CD4-positive, alpha-beta T cell treated with Interleukin-4 for 1 hour (primary cell): ENCODE measurements at places on chromosomes 11 and 22.

DNA sequence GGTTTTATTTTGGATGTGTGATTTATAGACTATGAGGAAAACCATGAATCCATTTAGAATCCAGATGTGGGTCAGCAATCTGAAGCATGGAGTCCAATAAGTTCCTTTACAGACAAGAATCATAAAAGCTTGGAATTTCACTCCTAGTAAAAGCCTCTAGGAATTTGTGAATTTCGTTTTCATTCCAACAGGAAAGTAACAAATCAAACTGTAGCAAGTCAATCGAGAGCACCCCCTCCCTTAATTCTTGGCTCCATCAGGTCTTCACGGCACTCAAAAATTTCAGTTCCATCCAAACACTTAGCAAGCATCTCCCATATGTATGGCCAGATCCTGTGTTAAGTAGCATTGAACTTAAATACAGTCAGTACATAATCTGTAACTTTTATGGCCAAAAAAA, 143.6 kb upstream of the POU2AF2 start:
- no peak for DNase-seq

DNA sequence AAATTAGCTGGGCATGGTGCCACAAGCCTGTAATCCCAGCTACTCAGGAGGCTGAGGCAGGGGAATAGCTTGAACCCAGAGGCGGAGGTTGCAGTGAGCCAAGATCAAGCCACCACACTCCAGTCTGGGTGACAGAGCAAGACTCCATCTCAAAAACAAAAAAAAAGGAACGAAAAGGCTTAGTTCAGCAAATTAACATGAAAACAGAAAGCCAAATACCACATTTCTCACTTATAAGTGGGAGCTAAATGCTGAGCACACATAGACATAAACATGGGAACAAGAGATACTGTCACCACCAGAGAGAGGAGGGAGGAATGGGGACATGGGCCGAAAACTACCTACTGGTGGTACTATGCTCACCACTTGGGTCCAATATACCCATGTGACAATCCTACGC, 38.6 kb downstream of the SCGB1A1 start:
- no peak for DNase-seq

- DNase-seq = no peak
These were observed 156.8 kb downstream of the MYO18B start for GRCh38 chr22:25898707-25899365.

GRCh38 chr22:43897751-43898261, 6.0 kb upstream of the PNPLA5 start:
- DNase-seq = no peak

- DNase-seq = no peak
These were observed 376.2 kb upstream of the LARGE1 start for GRCh38 chr22:34296461-34296860.

DNA sequence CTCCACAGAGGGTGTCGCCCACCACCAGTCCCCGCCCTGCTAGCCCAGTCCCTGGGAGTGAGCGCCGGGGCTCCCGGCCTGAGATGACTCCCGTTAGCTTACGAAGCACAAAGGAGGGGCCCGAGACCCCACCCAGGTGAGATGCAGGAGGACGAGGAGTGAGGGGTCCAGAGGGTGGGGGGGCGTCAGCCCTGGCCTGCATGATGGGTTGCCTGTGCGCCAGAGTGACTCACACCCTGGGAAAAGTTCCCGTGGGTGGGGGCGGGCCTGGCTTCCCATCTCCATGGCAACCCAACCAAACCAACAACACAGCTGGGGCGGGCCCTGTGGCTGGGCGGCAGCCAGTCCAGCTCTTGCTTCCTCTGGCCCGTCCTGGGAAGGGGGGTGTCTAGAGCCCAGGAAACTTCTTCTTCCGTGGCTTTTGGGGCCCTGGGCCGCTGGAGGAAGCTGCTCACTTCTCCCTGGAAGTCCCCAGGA, 4.5 kb downstream of the GAS2L1 start:
- peak; percentile 89 for DNase-seq

DNA sequence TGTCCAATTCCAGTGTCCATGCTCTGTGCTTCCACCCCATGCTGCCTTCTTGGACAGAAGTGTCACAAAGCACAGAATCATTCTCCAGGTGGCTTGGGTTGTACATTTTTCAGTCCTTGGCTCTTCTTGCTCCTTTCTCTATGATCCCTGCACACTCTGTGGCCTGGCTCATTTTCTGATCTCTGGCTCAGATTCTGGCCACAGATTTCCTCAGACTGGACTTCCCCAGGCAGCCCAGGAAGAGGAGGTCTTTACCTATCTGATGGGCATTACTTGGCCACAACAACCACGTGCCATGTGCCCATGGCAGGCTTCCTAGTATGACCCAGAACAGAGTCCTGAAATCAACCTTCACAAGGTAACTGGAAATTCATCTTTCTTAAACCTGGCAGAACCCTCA, 27.2 kb downstream of the SYTL2 start:
- DNase-seq = no peak

GRCh38 chr11:123330071-123330470, 100.0 kb upstream of the GRAMD1B start:
- no peak for DNase-seq

- DNase-seq = no peak
These were observed 24.0 kb downstream of the SWAP70 start for GRCh38 chr11:9687711-9688477.

DNA sequence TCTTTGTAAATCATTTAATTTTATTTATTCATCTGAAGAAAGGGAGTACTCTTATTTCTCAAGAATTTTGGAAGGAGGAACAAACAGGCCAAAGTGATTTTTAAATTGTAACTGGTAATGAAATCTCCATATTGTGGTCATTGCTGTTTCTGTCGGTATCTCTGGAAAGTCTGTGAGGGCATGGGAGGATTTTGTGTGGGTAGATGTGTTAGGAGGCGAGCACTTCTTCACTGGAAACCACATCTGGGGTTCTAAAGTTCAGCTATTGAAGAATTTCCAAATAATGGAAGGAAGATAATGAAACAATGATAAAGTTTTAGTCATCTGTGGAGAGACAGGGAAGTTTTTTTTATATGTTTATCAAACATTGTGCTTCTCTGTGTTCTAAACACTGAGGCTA, 6.6 kb downstream of the TRIM34 start:
- DNase-seq = no peak

- no peak for DNase-seq
These were observed 276.2 kb downstream of the BLID start for GRCh38 chr11:121839781-121840180.

DNA sequence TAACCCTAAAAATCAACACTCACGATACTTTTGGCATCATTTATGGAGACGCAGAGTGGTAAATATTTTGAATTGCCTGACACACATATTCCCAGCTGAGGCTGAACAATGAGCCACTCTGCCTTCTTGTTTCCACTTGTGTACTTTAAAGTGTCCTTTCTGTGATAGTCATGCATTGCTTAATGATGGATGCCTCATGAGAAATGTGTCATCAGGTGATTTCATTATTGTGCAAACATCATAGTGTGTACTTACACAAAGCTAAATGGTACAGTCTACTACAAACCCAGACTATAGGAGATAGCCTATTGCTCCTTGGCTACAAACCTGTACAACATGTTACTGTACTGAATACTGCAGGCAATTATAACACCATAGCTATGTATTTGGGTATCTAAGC, 44.2 kb downstream of the MRE11 start:
- no peak for DNase-seq

DNA sequence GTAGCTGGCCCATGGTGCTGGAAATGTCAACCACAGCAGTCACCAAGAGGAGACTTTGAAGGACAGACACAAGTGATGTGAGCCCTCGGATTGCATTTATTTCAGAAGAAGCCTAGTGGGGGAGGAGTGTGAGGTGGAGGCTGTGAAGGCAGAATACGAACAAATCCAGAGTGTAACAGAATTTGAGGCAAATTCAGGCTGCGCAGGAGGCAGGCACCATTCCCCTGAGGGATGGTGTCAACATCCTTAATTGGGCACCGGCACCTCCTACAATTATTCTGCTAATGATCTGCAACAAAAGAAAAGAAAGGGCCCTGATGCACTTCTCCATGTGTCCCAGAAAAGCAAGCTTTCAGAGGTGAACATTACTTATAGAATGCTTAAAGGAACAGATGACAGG, 32.2 kb downstream of the CWC15 start:
- no peak for DNase-seq

GRCh38 chr11:124868331-124869274, 3.4 kb downstream of the ROBO3 start:
- DNase-seq = no peak

DNA sequence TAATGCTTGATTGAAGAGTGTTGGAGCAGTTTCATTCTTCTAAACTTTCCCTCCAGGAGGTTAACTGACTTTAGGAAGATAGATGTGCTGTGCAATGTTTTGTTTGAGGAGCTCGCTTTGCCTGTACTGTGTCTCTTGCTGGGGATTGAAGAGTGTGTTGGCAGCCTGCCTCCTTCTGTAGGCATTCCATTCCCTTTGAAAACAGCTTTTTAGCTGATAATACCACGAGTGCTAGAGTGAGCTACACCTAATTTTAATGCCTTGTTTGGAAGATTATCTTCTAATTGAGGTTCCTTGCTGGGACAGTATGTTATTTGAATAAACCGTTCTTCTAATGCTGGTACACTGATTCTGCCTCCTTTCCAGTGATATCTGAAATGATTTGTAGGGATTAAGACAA, 7.2 kb downstream of the DDX10 start:
- DNase-seq = no peak

DNA sequence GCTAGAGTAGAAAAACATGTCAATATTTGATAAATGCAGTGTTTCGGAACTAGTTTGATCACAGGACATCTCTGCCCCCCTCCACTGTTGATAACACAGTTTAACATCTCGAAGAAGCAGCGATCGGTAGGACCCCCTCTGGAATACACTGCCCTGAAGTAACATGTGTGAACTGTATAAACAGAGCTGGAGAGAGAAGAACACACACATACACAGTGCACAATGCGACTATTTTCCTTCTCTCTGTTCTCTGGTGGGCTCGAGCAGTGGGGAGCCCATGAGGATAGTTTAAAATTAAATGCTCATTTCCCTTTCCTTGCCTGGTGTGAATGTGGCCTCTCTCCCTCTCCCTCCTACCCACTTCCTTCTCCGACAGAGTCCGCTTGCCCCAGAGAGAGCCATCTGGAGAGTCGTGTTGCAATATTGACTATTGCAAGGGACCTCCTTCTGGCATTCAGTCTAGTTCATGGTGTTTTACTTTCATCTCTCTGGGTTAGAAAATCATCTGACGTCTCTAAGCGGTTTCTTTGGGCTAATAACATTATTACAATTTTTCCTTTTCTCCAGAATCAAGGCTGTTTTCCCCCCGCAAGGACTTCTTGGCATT, 51.6 kb upstream of the BARX2 start:
- peak; percentile 34 for DNase-seq

DNA sequence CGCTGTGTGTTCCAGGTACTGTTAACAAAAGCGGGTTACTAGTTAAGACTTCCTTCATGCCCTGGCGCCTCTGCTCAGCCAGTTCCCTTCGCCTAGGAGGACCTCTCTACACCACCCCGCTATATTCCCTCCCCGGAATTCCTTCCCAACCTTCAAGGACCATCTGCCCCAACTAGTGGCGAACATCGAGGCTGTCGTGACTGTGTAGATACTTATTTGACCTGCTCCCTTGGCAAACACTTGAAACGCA, 450 bp upstream of the BCL2L13 start:
- no peak for DNase-seq

DNA sequence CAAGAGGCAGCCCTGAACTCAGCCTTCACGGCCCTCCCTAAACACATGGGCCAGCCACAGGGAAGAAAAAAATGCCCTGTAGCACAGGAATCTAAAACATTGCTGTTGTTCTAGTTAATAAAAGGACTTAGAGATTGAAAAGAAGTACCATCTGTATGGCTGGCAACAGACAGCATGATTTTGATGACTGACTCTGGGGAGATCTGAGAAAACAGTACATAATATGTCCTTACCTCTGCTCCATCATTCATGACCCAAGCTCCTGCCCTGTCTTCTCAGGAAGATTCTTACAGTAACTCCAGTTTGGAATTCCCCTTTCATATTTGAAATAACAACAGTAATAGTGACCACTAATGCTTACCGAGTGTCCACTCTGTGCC, 244.2 kb downstream of the ETS1 start:
- no peak for DNase-seq

DNA sequence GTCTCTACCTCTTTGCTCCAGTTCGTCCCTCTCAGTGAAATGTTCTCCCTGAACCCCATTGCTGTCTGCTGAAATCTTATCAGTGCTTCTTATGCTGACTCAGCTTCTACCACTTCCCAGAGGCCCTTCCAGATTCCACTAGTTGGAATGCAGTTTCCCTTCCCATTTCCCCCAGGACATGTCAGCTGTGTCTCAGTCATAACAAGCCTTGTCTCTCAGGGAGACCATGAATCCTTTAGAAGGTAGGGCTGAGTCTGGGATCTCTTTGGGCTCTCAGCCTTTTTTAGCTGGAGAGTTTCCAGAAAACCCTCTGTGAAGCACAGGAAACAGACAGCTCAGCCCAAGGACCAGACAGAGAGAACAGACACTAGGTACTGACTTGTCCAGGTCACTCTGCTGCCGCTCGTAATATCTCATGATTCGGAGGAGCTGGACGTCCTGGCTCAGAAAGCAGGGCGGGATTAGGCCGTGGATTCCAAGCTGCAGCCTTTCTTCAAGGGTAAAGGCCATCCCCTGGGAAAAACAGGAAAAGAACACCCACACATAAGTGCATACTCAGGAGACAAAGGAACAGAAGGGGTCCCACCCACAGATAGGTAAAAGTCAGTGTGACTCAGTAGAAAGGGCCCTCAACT, 113.0 kb downstream of the ME3 start:
- DNase-seq = no peak

DNA sequence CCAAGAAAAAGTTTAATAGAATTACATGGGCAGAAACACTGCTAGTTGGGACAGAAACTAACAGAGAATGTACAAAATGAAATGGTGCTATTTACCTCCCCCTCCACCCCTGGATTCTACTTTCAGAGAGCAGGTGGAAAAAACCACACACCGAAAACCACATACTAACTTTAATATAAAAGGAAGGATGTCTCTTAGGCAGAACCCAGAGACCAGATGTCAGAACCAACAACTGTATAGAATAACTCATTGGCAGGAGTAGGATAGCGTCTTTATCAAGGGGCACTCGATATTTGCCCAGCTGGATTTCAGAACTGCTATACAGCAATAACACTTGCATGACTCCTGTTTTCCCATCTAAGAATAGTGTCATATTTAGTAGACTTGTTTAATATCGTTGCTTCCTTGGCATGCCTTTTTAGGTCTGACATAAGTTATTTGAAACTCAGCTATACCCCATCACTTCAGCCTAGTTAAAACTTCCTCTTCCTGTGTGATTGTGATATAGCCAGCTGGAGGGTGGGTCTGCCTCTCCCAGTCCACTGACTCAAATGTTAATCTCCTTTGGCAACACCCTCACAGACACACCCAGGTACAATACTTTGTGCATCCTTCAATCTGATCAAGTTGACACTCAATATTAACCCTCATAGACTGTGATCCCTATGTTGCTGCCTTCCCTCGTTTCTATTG, 1.2 kb downstream of the SLC22A25 start:
- DNase-seq = no peak

- no peak for DNase-seq
These were observed 28.6 kb downstream of the ALG8 start for GRCh38 chr11:78110830-78111229.

GRCh38 chr11:86877503-86877902, 77.2 kb downstream of the PRSS23 start:
- DNase-seq = no peak
